Muscle of leg (tissue), 16 donors: ENCODE measurements at places on chromosomes 11 and 22. TPM values are rescaled to one million over a fixed set of nuclear protein-coding genes. Genes with fewer than 3 reads are reported as not detected.

GRCh38 chr11:13338427-13339069 lies 61.0 kb downstream of the BMAL1 start:
- no peak for DNase-seq
- H3K27ac ChIP-seq, result no peak overlapping the region
- H3K4me3 ChIP-seq, result no peak overlapping the region
- peaks cover 3% of the 10 kb centered on the region for H3K4me1 ChIP-seq

The OTOG gene
- total RNA-seq, result under 0.01 TPM

The IGLL1 gene
- 0.13 TPM for total RNA-seq

- peaks cover 51% of the 10 kb centered on the region for H3K36me3 ChIP-seq
- H3K4me1 ChIP-seq, result peaks cover 45% of the 10 kb centered on the region
- H3K4me3 ChIP-seq, result no peak overlapping the region
- DNase-seq, result no peak
Measured at GRCh38 chr11:125410091-125410490, 86.0 kb downstream of the FEZ1 start.

- peak overlapping the region; percentile 94 for H3K4me3 ChIP-seq
- H3K27me3 ChIP-seq, result no peaks in the 10 kb centered on the region
- no peaks in the 10 kb centered on the region for H3K36me3 ChIP-seq
- H3K27ac ChIP-seq, result peak overlapping the region; percentile 89
- DNase-seq, result peak; percentile 24
- H3K4me1 ChIP-seq, result peaks cover 10% of the 10 kb centered on the region
Measured at GRCh38 chr11:20388096-20389055, 860 bp downstream of the PRMT3 start.

- H3K4me1 ChIP-seq, result peaks cover 47% of the 10 kb centered on the region
- H3K36me3 ChIP-seq, result peaks cover 39% of the 10 kb centered on the region
- peak overlapping the region; percentile 92 for H3K27ac ChIP-seq
Measured at GRCh38 chr22:17806437-17806836, 32.2 kb upstream of the BID start.

- DNase-seq, result no peak
- H3K4me1 ChIP-seq, result peaks cover 7% of the 10 kb centered on the region
- peaks cover 36% of the 10 kb centered on the region for H3K36me3 ChIP-seq
Measured at GRCh38 chr11:45929486-45930030, 7.1 kb downstream of the LARGE2 start.

- H3K4me1 ChIP-seq, result peaks cover 91% of the 10 kb centered on the region
- no peaks in the 10 kb centered on the region for H3K27me3 ChIP-seq
- DNase-seq, result peak; percentile 96
- H3K27ac ChIP-seq, result peak overlapping the region; percentile 94
- peaks cover 7% of the 10 kb centered on the region for H3K36me3 ChIP-seq
- H3K4me3 ChIP-seq, result no peak overlapping the region
Measured at GRCh38 chr22:24433828-24434470, 6.5 kb downstream of the ADORA2A start.

The SCGB1D2 gene
- not detected for total RNA-seq

GRCh38 chr11:113396690-113397089 lies 9.1 kb downstream of the ANKK1 start:
- H3K36me3 ChIP-seq, result no peaks in the 10 kb centered on the region
- H3K27ac ChIP-seq, result no peak overlapping the region
- DNase-seq, result no peak
- no peaks in the 10 kb centered on the region for H3K27me3 ChIP-seq
- no peak overlapping the region for H3K4me3 ChIP-seq

GRCh38 chr11:67401495-67402191 lies at the start of gene PPP1CA:
Gene PPP1CA, minus strand, starts transcription at chr11:67401858. Its CDS starts 76 bp downstream, at chr11:67401782.
- peak; percentile 96 for DNase-seq
- H3K36me3 ChIP-seq, result peaks cover 37% of the 10 kb centered on the region
- peak within 1 kb of the TSS; percentile 92 for H3K27ac ChIP-seq
- peaks cover 4% of the 10 kb centered on the region for H3K27me3 ChIP-seq
- peak within 1 kb of the TSS; percentile 99 for H3K4me3 ChIP-seq

The SYT9 gene
- 0.35 TPM for total RNA-seq

DNA sequence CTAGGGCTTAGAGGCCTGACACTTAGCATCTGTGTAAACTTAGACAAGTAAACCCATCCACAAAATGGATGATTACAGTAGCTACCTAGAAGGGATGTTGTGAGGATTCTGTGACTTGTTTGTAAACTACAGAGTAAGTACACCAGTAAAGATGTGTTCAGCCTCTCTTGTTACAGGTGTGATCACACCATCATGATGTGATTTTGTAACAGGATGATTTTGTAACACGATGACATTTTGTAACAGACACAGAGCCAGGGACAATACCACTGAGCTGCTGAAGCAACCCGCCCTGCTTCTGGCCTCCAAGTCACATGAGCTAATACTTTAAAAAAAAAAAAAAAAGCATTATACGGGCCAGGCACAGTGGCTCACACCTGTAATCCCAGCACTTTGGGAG lies 17.0 kb downstream of the FADD start:
- H3K36me3 ChIP-seq, result no peaks in the 10 kb centered on the region
- H3K4me1 ChIP-seq, result no peaks in the 10 kb centered on the region
- H3K27me3 ChIP-seq, result peaks cover 7% of the 10 kb centered on the region
- no peak overlapping the region for H3K27ac ChIP-seq

- DNase-seq, result no peak
- H3K27ac ChIP-seq, result no peak overlapping the region
- H3K27me3 ChIP-seq, result no peaks in the 10 kb centered on the region
- H3K36me3 ChIP-seq, result no peaks in the 10 kb centered on the region
- H3K4me3 ChIP-seq, result no peak overlapping the region
Measured at GRCh38 chr11:59900366-59901126, 22.0 kb downstream of the OOSP3 start.

- H3K4me3 ChIP-seq, result no peak overlapping the region
- H3K27ac ChIP-seq, result no peak overlapping the region
- H3K27me3 ChIP-seq, result peaks cover 15% of the 10 kb centered on the region
- peak; percentile 77 for DNase-seq
Measured at GRCh38 chr22:23204541-23205157, 24.3 kb downstream of the BCR start.

The CARNS1 gene
- 29.2 TPM for total RNA-seq

GRCh38 chr11:28808771-28809170 lies 700.6 kb downstream of the METTL15 start:
- no peak for DNase-seq
- no peaks in the 10 kb centered on the region for H3K27me3 ChIP-seq
- H3K4me3 ChIP-seq, result no peak overlapping the region
- H3K27ac ChIP-seq, result no peak overlapping the region
- H3K36me3 ChIP-seq, result no peaks in the 10 kb centered on the region

DNA sequence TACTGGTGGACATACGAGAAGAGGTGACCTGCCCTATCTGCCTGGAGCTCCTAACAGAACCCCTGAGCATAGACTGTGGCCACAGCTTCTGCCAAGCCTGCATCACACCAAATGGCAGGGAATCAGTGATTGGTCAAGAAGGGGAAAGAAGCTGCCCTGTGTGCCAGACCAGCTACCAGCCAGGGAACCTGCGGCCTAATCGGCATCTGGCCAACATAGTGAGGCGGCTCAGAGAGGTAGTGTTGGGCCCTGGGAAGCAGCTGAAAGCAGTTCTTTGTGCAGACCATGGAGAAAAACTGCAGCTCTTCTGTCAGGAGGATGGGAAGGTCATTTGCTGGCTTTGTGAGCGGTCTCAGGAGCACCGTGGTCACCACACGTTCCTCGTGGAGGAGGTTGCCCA lies 6.9 kb downstream of the TRIM6 start:
- no peaks in the 10 kb centered on the region for H3K36me3 ChIP-seq
- no peaks in the 10 kb centered on the region for H3K4me1 ChIP-seq
- no peaks in the 10 kb centered on the region for H3K27me3 ChIP-seq
- no peak for DNase-seq
- no peak overlapping the region for H3K27ac ChIP-seq

DNA sequence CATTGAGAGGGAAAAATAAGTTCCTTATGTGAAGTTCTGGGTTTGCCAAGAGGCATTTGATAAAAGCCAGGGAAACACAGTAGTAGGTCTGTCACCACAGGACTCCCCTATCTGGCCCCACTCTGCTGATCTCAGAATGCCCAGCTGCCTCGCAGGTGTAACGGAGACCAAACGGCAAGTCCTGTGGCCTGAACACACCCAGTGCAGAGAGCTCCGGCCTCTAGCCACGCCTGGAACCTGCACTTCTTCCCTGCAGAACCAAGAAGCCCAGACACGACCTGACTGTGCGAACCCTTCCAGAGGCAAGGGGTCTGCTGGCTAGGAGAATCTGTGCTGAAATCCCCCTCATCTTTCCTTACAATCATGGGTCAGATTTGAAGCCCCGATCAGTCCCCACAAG lies 432.8 kb upstream of the B3GAT1 start:
- DNase-seq, result no peak
- H3K4me1 ChIP-seq, result no peaks in the 10 kb centered on the region
- H3K27ac ChIP-seq, result no peak overlapping the region
- H3K4me3 ChIP-seq, result no peak overlapping the region

DNA sequence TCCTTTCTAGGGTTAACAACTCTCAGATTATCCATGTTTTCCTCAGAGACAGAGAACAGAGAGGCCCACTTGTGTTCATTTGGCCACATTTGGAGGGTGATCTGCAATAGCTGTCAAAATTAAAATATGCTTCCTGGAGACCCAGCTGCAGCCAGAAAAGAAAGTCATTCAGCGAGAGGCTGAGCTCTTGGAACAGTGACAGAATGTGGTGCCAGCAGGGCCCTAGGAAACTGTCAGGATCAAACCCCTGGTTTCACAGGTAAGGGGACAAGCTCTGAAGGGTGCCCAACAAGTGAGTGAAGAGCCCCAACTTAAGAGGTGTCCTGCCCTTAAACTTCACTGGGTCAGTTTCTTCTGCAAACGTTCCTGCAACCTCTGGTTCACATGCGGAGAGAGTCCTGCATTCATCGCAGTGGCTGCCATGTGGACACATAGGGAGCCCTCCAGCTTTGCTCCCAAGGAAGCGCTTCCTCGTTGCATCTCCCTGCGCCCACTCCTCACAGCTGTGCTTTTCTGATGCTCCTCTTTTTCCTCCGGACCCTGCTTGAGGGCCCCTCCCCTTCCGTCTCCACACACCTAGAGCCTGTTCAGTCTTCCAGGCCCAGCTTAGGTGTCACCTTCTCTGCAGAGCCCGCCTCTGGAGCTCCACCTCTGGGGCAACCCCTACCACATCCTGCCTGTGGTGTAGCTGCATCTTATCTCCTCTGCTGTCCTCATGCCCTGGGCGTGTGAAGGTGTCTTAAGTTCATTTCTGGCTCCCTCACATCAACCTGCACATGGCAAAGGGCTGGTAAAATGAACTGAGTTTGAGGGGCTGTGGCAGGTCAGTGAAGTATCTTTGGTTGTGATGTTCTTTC lies 3.9 kb downstream of the UCP3 start:
- H3K36me3 ChIP-seq, result peaks cover 51% of the 10 kb centered on the region
- H3K4me3 ChIP-seq, result no peak overlapping the region
- no peak overlapping the region for H3K27ac ChIP-seq
- H3K27me3 ChIP-seq, result no peaks in the 10 kb centered on the region

DNA sequence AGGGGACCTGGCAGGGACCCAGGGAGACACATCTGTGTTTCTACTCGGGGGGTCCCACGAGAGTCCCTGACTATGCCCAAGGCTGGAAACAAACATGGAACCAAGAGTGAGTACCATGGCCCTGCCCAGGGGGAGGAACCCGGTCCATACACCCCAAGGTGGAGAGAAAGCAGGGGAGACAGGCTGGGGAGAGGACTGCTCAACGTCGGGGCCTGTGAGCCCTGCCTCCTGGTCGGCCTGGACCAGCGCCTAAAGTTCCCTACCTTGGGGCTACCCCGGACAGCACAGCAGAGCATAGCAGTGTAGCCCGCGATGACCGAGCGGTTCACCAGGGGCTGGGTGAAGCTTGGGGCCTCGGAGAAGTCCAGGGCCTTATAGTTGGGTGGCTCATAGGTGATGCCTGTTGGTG lies 20.2 kb downstream of the MYBPC3 start:
- H3K36me3 ChIP-seq, result peaks cover 28% of the 10 kb centered on the region
- H3K4me1 ChIP-seq, result peaks cover 31% of the 10 kb centered on the region
- H3K4me3 ChIP-seq, result no peak overlapping the region
- no peak overlapping the region for H3K27ac ChIP-seq

- no peak overlapping the region for H3K4me3 ChIP-seq
- no peak overlapping the region for H3K27ac ChIP-seq
- H3K4me1 ChIP-seq, result no peaks in the 10 kb centered on the region
- peaks cover 2% of the 10 kb centered on the region for H3K27me3 ChIP-seq
- DNase-seq, result no peak
Measured at GRCh38 chr11:7694235-7694634, 12.0 kb downstream of the OVCH2 start.

The TRIM64 gene
- not detected for total RNA-seq

The TUBA8 gene
- 28.2 TPM for total RNA-seq

GRCh38 chr22:24434471-24435322 lies 7.3 kb downstream of the ADORA2A start:
- peaks cover 7% of the 10 kb centered on the region for H3K36me3 ChIP-seq
- H3K27ac ChIP-seq, result peak overlapping the region; percentile 94
- H3K27me3 ChIP-seq, result no peaks in the 10 kb centered on the region
- peak; percentile 99 for DNase-seq

The MYBPC3 gene
- total RNA-seq, result 0.13 TPM
